Upper lobe of left lung (tissue), 6 donors: ENCODE measurements at places on chromosomes 6 and 20. TPM values are rescaled to one million over a fixed set of nuclear protein-coding genes. Genes with fewer than 3 reads are reported as not detected.

Gene IL17A
- not detected for total RNA-seq

Gene MED23
- 18.1 TPM for total RNA-seq

Gene BRPF3
- total RNA-seq, result 28.4 TPM

Gene CLIC5
- 157 TPM for total RNA-seq

Gene SMPDL3A
- 19.9 TPM for total RNA-seq

Gene SLC35A1
- 32.1 TPM for total RNA-seq

Gene HLA-DOA
- total RNA-seq, result 19.3 TPM

Gene RAET1E
- 0.31 TPM for total RNA-seq

Gene DUSP15
- total RNA-seq, result 1.5 TPM

Gene RNF39
- total RNA-seq, result 2.7 TPM

Gene FAM110A
- 13.2 TPM for total RNA-seq

Gene C6orf58
- not detected for total RNA-seq

Gene PLCB4
- total RNA-seq, result 15.2 TPM

Gene CALHM4
- not detected for total RNA-seq

Gene ARFGEF3
- total RNA-seq, result 19.8 TPM

Gene APOM
- total RNA-seq, result 4.3 TPM

Gene SOBP
- total RNA-seq, result 4.4 TPM

Gene LST1
- 94.1 TPM for total RNA-seq

Gene TRIM15
- 1.0 TPM for total RNA-seq

Gene RAET1G
- not detected for total RNA-seq

Gene FIG4
- total RNA-seq, result 27.2 TPM

Gene TAAR1
- not detected for total RNA-seq

Gene LCA5
- 5.1 TPM for total RNA-seq

Gene MBOAT1
- total RNA-seq, result 17.3 TPM

Gene SEL1L2
- not detected for total RNA-seq

Gene GPR6
- total RNA-seq, result not detected

Gene ZBTB46
- 11.5 TPM for total RNA-seq

Gene EDEM2
- total RNA-seq, result 22.0 TPM

Gene MUC22
- 0.07 TPM for total RNA-seq

Gene C20orf141
- not detected for total RNA-seq

Gene GMPR
- total RNA-seq, result 23.3 TPM

Gene DEFB118
- not detected for total RNA-seq

Gene CRIP3
- total RNA-seq, result not detected

Gene POU5F1
- 5.3 TPM for total RNA-seq

Gene IL22RA2
- total RNA-seq, result not detected

Gene SAMD10
- 2.6 TPM for total RNA-seq

Gene DDX43
- 2.1 TPM for total RNA-seq

Gene HLA-DRB1
- total RNA-seq, result 471 TPM

Gene DZANK1
- 1.8 TPM for total RNA-seq

Gene UNC93A
- total RNA-seq, result not detected

Gene UFL1
- total RNA-seq, result 21.1 TPM

Gene RAB32
- 32.7 TPM for total RNA-seq
